ENCODE measurements at places on chromosomes 2 and 18. TPM values are rescaled to one million over a fixed set of nuclear protein-coding genes. Genes with fewer than 3 reads are reported as not detected.

PER2 gene
- 2.9 TPM for total RNA-seq

TUBB8B gene
- not detected for total RNA-seq

CROCC2 gene
- total RNA-seq: not detected

C2orf78 gene
- total RNA-seq: not detected

ALK gene
- 0.06 TPM for total RNA-seq

SPHKAP gene
- not detected for total RNA-seq

COBLL1 gene
- 5.2 TPM for total RNA-seq

TXNDC2 gene
- total RNA-seq: not detected

SERTAD2 gene
- 4.8 TPM for total RNA-seq

MERTK gene
- total RNA-seq: 2.4 TPM

SEMA4C gene
- total RNA-seq: 11.2 TPM

MYOM1 gene
- not detected for total RNA-seq

CPO gene
- total RNA-seq: not detected

RMDN2 gene
- total RNA-seq: 3.2 TPM

AGXT gene
- total RNA-seq: not detected

CRACDL gene
- total RNA-seq: not detected

CGREF1 gene
- 0.26 TPM for total RNA-seq

OSR1 gene
- not detected for total RNA-seq

MLPH gene
- total RNA-seq: not detected

HDLBP gene
- 424 TPM for total RNA-seq

INPP5D gene
- total RNA-seq: 1.0 TPM

MGAT4A gene
- total RNA-seq: 5.6 TPM

FBXO36 gene
- 0.42 TPM for total RNA-seq

MATN3 gene
- 0.47 TPM for total RNA-seq

EPB41L3 gene
- 191 TPM for total RNA-seq

RAD51AP2 gene
- not detected for total RNA-seq

SLC14A1 gene
- total RNA-seq: 44.9 TPM

Measured in HT1080 (cell line).